ENCODE measurements at places on chromosomes 1 and 21.

- DNase-seq, result no peak
Measured at GRCh38 chr1:209207126-209207700, 376.3 kb upstream of the CAMK1G start.

DNA sequence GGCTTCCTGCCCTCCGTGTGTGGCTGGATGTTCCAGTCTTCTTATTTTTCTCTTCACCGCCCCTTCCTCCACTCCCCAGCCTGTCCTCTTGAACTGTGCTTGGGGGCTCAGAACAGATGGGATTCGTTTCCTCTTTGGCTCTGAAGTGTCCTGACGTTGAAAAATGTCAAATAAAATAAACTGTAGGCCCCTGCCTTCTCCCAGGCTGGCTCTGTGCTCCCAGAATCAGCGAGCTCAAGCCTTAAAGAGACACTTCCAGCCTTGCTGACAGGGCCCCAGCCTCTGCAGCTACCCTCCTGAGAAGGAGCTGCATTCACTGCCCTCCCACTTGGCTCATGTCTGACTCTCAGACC lies 104.2 kb upstream of the IPO9 start:
- DNase-seq, result no peak

GRCh38 chr1:181092056-181092455 lies 3.6 kb downstream of the IER5 start:
- no peak for DNase-seq

- DNase-seq, result no peak
Measured at GRCh38 chr1:195332102-195332501, 1276.1 kb downstream of the KCNT2 start.

DNA sequence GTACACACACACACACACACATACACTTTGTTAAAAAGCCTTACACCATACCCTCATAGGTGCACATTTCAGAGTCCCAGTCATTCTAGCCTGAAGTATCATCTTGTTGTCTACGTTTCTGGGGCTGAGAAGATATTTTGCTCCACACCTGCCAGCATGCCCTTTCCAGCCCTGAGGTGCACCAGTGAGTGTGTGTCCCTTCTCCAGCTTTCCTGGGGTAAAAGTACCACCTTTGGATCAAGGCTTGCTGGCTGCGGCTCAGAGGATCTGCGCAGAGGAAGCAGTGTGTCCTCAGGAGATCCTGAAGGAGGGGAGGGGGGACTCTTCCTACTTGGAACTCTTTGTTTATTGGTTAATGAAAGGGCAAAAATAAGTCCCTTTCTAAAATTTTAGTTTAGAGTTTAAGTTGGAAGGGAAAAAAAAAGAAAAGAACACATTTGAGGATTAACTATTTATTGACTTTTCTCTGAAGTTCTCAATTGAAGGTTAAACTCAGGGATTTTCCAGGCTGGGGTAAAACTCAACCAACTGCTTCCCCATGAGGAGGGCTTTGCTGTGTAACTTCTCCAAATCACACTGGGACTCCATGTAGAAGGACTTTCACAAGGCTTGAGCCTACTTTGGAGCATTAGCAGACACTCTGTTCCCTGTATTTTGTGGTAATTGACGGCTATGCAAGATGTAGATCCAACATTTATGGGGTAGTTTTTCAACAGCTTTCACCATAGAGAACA lies 200.3 kb upstream of the SGIP1 start:
- DNase-seq, result no peak

GRCh38 chr1:36479505-36480051 lies 3.1 kb downstream of the CSF3R start:
- no peak for DNase-seq

DNA sequence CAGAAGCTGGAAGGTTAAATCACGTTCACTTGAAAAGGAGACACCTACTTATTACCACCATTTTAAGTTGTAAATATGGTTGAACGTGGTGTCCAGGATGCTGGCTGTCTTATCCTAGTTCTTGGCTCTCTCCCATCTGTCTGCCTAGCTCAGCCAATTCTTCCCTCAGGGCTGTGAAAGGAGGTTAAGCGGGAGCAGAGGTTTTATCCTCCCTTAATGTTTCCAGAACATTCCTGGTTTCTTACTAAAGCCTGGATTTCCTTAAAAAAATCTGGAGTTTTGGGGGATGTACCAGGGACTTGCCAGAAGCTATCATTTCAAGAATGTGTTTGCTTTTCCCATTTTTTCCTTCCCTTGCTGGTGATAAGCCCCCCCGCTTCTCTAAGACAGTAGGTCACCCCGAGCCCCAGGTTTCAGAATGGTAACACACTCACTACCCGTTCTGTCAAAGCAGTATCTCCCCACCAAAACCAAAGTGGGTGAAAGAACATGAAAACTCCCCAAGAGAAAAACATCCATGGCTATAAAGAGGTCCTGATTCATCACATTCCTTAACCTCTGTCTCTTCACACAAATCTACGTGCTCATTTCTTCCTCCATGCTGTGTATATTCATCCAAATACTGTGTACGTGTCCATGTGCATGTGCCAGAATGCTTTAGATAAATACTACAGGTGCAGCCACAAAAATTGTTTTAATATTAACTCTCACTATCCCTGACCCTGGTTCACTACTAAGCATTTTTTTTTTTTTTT lies 114.7 kb downstream of the MAP3K21 start:
- DNase-seq, result no peak

DNA sequence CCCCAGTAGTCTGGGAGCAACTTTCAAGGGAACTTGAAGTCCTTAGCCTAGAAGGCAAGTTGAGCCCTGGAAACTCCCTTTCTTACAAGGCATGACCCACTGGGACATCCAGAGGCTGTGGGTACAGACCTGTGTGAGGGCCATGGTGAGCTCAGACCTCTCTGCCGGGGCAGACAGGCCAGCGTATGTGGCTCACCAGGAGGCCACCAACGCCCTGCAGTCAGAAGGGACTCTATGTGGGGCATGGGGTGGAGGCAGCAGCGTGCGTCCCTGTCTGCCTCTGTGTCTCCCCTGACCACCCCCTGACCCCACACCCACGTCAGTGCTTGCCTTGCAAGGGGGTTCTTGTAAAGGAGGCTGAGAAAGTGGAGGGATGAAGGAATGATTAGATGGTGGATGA lies 10.8 kb downstream of the COQ8A start:
- no peak for DNase-seq

GRCh38 chr1:111826278-111826677 lies 70.6 kb downstream of the DDX20 start:
- DNase-seq, result no peak

- DNase-seq, result no peak
Measured at GRCh38 chr21:29645666-29646553, 293.9 kb downstream of the GRIK1 start.

GRCh38 chr1:150563340-150564038 lies 14.3 kb downstream of the ADAMTSL4 start:
- peak; percentile 41 for DNase-seq

DNA sequence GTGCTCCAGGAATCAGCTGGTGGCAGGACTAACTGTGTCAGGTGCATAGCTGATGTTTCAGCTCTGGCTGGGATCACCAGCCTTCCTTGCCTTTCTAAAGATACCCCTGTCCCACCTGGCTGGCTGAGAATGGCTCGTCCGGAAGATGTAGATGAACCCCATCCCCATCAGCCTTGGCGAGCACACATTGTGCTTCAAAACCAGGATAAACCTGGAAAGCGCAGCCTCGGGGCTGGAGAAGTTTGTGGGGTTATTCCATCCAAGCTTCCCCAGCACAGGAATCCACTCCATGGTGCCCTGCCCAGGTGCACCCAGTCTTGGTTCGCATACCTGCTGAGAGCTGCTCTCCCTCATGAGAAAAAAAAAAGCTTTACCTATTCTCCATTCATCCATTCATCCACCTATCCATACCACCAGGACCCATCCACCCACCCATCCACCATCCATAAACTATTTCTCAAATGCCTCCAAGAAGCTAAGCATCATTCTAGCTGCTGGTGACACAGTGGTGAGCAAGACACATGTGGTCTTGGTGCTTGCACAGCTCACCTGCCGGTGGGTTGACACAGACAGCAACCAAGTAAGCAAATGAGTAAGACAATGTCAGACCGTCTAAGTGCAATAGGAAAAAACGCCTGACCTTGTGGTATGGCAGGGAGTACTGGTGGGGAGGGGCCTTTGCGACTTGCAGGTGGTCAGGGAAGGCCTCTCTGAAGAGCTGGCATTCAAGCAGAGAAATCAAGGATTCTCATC lies 94.0 kb downstream of the DMRTB1 start:
- DNase-seq, result no peak

- DNase-seq, result no peak
Measured at GRCh38 chr1:147216124-147216523, 9.0 kb downstream of the FMO5 start.

GRCh38 chr1:245986404-245987218 lies 520.5 kb downstream of the SMYD3 start:
- no peak for DNase-seq

GRCh38 chr21:29953072-29953471 lies 13.3 kb upstream of the GRIK1 start:
- DNase-seq, result no peak

GRCh38 chr1:169902751-169903150 lies 9.1 kb upstream of the SCYL3 start:
- DNase-seq, result no peak

DNA sequence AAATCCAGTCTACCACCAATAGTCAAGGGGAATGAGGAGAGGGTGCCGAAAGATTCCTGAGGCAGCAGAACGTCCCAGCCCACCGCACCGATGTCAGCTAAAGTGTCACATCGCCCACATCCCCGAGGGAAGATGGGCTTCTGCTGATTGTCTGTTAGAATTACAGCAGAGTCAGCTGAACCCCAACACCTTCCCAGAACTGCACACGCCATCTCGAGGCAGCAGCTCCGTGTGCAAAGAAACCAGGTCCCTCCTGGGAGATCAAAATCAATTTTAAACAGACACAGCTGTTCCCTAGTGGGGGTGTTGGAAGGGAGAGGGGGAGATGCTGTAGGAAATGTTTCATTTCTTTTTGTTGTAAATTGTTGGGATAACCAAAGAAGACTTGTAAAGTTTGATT lies 12.8 kb upstream of the KAZN start:
- no peak for DNase-seq

- no peak for DNase-seq
Measured at GRCh38 chr1:59453297-59453968, 156.5 kb downstream of the FGGY start.

GRCh38 chr1:30545365-30545764 lies 178.0 kb downstream of the MATN1 start:
- no peak for DNase-seq

DNA sequence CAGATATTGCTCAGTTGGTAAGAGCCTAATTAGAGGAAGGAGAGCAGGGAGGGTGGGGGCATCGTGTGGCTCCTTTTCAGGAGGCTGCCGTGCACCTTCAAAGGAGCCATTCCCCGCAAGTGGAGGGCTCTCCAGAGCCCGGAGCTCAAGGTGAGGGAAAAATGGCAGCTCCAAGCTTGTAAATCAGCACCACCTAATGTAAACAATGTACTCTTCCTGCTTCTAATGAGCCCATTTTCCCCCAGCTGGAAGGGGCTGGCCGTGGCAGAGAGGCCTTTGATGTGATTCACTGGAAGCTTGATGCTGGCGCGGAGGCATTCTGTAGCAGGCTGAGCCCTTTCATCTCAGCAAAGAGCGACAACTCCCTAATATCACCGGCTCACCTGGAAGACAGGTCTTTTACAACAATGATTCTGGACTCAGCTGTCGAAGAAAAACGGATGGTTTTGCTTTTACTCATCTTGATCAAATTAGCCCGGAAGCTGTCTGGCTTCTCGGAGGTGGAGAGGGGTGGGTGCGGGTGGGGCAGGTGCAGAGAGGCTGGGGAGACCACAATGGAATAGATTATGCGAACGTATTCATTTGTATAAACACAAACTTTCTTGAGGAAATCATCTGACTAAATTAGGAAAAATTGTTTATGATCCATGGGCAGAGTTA lies 112.5 kb downstream of the RRAGC start:
- no peak for DNase-seq

DNA sequence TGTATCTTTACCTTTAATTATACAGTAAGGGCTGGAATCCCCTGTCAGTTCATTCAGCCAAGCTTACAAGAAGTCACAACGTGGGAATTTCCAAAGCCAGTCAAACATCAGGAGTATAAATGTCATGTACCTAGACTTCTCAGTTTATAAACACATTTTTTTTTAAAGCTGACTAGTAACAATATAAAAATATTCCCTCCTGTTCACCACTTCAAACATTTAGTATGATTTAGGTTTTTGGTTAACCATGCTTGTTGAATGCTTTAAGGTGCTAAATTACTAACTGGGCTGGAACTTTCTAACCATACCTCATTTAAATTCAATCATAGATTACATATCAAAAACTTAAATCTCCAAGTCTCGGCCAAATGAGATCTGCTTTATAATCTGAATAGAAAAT lies 44.0 kb downstream of the JAK1 start:
- no peak for DNase-seq

- no peak for DNase-seq
Measured at GRCh38 chr21:45405271-45405818, 380 bp downstream of the COL18A1 start.

- no peak for DNase-seq
Measured at GRCh38 chr1:28409090-28409489, 39.5 kb downstream of the PHACTR4 start.

DNA sequence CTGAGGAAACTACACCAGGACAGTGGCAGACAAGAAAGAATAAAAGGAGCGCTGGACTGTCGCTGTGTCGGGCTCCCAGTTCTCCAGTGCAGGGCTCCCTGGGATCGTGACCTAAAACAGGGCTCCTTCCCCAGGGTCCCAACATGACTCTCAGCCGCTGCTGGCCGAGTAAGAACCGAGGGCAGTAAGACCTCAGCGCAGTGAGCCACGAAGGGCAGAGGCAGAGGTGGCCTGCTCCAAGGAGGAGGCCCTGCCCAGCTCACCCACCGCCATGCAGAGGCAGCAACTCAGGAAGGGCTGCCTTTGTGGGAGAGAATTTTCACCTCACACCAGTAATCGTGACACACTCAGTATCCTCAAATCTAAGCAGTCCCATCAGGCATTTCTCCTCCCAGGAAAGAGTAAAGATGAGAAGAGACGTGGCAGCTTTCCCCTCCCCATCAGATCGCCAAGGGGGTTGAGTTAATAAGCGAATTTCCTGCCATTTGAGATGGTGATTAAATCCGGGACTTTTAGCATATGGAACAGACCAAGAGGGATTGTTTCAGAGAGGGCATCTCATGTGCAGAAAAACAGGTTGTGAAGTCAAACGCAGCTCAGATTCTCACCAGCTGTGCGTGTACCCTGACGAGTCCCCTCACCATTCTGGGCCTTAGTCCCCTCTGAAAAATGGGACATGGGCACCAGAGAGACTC lies 19.8 kb upstream of the ARTN start:
- no peak for DNase-seq

DNA sequence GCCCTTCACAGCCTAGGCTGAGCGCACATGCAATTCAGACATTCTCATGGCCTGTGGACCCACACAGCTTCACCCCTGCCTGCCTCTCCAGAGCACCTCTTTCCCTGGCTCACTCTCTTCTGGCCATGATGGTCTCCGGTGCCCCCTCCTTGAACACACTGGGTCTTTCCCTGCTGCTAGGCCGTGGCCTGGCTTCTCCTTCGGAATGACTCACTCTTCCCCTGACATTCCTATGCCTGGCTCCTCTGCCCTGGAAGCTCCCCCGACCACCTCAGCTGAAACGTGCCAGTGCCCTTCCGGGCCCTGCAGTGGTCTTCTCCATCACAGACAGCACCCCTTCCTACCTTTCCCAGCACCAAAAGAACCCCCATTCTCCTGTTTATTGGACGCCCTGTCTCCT lies 28.3 kb downstream of the EPHA8 start:
- DNase-seq, result no peak

Data from GM13976 (cell line).